ENCODE measurements at places on chromosomes 4 and X.

GRCh38 chrX:1453395-1453783 is 680 bp upstream of the ASMTL start:
- DNase-seq, result no peak

DNA sequence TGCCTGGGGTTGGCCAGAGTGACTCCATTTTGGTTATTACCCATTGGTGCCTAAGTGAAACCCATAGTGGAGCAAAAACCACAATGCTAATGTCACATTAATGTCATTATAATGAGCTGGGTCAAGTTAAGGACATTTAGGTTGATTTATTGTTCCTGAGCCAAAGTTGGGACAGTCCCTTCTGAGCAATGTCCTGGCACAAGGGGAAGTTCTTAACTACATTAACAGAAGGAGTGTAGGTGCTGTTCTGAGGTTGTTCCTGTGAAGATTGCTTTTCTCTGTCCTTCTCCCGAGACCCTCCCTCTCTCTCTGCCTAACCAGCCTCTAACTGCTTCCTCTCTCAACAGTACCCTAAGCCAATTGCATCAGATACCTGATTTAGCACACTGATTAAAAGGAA is 1956.8 kb upstream of the PCDH10 start:
- DNase-seq, result no peak

- no peak for DNase-seq
Measured at GRCh38 chr4:10162341-10163000, 45.9 kb upstream of the WDR1 start.

- peak; percentile 57 for DNase-seq
Measured at GRCh38 chrX:40098264-40099054, 701 bp upstream of the BCOR start.

- no peak for DNase-seq
Measured at GRCh38 chrX:150813922-150814321, 84.5 kb downstream of the CD99L2 start.

GRCh38 chr4:16197876-16198665 is 28.2 kb downstream of the TAPT1 start:
- DNase-seq, result no peak

GRCh38 chr4:14719053-14719452 is 283.2 kb upstream of the CPEB2 start:
- DNase-seq, result no peak

GRCh38 chrX:109966246-109966645 is 36.7 kb upstream of the TMEM164 start:
- DNase-seq, result no peak

DNA sequence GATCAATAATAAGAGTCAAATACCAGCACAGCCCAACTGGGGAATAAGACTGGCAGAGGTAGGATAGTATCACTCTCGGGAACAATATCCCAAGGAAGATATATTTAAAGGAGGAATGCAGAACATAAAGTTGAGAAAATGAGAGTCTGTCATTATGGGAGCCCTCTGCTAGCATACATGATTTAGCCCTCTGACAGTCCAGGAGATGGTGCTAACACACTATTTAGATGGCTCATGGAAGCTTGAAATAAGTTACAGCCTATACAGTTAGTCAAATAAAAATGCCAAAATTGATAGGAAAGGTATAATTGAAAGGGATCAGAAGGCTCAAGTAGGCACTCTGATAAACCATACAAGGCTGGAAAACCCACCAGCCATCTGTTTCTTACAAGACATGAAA is 201.0 kb upstream of the NEIL3 start:
- DNase-seq, result no peak

DNA sequence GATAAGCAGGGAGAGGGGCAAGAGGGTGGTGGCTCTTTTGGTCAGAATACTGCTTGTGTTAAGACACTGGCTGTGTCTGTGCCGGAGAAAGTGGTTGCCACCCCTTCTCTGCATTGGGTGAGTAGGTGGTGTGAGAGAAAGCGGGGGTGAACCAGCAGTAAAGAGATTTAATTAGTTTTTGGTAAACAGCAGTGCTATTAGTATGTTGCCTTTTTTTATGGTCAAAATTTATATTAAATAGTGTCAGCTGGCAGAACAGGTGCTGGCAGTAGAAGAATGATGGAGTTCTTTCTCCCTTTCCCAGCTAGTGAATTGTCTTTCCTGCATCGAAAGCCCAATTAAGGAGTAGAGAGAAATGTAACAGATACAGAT is 181.6 kb downstream of the LARP7 start:
- no peak for DNase-seq

- DNase-seq, result no peak
Measured at GRCh38 chr4:113031212-113031611, 18.2 kb upstream of the ANK2 start.

DNA sequence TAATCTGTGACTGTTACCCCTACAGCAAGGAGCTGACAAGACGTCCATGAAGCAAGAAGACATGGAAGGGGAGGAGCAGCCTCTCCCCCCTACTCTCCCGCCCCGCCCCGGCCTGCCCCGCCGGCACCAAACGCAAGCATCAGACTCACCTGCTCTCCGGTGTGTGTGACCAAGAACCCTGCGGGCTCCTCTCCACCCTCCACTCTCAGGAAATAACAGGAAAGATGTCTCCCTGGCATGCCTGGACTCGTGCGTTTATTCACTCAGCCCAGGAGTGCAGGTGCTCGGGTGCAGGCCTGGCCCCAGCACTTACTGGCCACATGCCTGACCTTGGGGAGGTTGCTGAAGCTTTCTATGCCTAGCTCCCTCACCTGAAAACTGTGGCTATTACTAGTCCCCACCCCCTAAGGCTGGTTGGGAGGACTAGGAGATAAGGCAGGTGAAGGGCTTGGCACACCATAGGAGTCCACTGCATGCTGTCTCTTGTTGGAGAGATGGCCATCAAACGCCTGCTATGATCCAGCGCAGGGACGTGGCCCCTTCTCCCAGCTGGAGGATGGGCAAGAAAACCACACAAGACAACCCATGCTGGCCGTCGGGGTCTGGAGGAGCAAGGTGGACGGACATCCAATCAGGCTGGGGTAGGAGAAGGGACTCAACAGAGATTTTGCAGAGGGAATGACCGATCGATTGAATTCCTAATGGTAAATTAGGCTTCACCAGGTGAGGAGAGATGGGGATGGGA is 34.9 kb upstream of the CLDN24 start:
- no peak for DNase-seq

- DNase-seq, result peak; percentile 77
Measured at GRCh38 chr4:40238700-40239548, 42.1 kb downstream of the RHOH start.

- DNase-seq, result no peak
Measured at GRCh38 chr4:25307596-25307995, 5.0 kb upstream of the ZCCHC4 start.

- no peak for DNase-seq
Measured at GRCh38 chr4:184392748-184393559, 81.4 kb downstream of the IRF2 start.
